Tongue (tissue), 3 donors: ENCODE measurements at places on chromosomes 3 and 15.
A peak's percentile ranks its signal among the peaks of the same experiment; 100 is the strongest.

- no peak for DNase-seq
These were observed 120.1 kb upstream of the THBS1 start for GRCh38 chr15:39460748-39461147.

DNA sequence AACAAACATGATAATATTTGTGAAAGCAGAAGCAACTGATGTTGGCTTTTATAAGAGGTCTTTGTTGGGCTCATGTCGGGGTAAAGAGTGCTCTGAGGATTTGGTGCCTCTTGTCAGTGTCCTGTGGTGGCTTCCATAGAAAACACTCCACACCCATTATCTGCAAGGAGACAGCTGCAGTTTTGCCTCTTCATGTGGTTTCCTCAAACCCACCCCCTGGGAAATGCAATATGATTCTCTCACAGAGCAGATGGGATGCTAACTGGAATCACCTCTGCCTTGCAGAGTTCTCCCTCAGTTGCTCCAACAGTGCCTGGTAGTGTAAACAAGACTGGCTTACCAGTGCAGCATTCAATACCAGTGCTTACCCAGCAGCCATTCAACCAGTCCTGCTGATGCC, 771.4 kb upstream of the CFAP20DC start:
- DNase-seq = no peak

DNA sequence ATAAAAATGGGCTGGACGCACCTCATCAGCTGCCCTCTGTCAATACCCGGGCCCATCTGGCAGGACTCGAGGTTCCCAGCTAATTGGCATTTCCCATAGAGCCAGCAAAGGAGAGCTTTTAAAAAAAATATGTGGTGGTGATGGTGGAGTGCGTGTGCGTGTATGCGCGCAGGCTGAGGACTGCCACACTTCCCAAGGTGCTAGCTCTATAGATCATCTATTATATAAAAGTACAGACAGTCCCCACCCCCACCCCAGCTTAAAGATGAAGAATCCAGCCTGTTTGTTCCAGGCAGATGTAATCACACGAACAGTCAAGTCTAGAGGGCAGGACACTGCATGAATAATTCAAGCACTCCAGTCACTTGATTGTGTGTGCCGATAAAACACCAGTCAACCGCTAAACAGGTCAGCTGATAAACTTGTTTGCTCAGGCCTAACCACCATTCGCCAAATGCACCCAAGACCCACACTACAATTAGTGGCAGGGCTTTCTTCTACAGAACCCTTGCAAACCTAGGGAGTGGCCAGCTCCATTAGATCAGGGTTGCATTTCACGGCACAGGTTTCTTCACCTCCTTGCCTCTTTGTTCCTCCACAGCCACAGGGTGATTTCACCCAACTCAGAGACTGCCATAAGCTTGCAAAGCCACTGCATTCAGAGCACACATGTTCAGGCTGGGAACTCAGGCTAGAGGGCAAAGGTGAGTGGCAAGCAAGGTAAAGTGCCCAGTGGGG, 5.8 kb downstream of the TLE3 start:
- DNase-seq = peak; percentile 31

DNA sequence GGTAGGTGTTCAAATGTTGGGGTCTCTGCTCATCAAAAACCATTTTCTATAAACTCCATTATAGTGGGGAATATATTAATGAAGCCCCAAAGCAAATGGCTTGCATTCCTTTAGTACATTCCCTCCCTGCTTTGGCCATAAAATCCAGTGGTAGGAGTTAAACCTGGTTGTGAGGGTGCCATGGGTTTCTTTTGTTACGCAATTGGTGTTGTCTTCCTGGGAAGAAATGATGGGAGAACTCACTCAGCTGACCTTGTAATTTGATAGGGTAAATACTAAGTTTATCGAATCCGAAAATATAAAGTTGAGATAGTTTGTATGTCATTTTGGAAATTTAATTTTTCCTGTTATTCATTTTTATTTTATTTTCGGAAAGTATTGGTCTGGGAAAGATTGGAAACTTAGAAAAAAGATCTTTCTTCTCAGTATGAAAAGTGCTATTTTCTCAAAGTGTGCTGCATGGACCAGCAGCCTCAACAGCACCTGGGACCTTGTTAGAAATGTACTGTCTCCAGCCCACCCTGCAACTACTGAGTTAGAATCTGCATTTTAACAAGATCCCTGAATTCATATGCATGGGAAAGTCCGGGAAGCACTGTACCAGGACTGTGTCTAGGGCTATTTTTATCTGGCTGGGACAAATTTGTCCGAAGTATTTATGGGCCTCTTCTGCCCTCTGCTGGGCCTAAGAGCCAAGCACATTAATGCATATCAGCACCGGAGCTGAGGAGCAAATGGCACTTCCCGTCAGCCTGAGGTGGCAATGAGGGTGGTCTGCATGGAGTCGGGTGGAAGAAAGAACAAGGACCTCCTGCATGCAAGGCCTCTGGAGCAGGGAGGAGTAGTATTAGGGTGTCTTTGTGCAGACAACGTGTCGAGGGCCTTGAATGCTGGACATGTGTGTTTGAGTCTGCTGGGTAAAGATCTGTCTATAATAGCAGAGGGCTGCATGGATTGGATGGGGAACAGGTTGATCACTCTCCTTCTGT, 54.7 kb downstream of the FAM81A start:
- peak; percentile 87 for DNase-seq

DNA sequence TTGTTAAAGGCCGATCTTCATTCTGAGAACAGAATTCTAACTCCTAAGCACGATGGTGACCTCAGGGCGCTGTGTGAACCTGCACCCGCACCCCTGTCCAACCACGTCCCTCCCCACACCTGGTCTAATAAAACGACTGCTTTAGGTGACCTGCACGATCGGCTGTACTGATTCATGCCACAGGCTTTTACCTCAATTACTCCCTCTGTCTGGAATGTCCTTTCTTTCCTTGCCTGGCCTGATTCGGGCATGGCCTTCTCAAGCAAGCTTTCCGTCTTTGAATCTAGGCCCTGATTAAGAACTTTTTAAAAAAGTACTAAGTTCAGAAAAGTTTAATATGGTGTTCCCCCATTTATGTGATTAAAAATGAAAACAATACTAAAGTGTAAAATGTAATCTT, 842 bp upstream of the U2SURP start:
- DNase-seq = no peak

DNA sequence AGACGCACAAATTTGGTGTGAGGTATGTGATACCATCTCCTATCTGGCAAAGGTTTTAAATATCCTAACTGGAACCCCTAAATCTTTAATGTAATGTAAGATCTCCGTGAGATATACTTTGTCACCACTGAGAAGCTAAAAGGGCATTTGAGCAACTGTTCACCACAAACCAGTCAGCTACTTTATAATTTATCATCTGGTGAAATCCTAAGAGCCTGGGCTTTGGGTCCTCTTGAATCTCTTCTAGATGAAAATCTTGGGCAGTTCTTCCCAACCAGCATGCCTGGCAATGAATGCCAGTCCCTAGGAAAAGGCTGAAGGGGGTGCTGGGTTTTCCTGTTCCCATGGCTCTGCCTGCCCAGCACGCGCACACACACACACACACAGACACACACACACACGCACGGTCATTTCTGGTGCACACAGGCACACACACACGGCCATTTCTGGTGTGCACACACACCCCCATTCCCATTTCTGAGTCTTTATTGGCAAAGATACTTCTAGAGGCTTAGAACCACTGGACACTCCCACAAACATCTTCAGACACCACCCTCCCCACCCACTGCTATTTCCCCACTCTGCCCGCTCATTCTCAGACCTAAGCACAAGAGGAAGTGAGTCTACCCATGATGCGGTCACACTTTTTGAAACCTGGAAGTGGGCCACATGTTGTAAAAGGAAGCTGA, 72.6 kb downstream of the MYO1E start:
- peak; percentile 62 for DNase-seq

DNA sequence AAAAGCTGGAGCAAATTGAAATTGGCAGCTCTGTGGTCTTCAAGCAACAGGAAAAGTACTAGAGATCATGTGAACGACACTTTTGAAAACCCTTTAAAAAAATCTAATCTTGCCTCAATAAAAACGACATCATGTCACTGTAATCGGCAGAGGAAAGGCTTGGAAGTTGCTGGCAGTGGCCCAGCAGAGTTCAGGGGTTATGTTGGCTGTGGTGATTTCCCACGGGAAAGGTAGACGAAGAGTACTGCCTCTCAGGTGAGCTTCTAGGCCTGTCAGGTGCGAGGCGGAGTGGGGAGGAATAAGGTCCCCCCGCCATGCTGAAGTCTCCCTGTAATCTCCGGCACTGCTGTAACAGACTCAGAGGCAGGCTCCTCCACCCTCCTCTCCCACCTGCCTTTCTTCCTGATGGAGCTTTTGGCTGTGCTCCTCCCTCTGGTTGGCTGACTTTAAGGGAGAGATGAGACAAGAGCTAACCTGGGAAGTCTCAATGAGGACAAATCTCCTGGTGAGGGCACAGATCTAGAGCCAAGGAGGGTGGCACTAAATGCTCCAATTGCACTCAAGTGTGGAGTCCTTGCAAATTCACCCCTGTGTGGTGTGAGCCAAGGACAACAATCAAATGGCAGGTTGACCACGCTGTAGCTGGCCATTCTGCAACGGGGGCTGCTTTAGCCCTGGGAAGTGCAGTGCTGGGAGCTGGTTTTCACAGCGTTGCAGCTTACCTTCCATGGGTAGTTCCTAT, 18.7 kb upstream of the HES1 start:
- no peak for DNase-seq

- DNase-seq = no peak
These were observed 77.0 kb downstream of the KLF13 start for GRCh38 chr15:31403606-31404005.

DNA sequence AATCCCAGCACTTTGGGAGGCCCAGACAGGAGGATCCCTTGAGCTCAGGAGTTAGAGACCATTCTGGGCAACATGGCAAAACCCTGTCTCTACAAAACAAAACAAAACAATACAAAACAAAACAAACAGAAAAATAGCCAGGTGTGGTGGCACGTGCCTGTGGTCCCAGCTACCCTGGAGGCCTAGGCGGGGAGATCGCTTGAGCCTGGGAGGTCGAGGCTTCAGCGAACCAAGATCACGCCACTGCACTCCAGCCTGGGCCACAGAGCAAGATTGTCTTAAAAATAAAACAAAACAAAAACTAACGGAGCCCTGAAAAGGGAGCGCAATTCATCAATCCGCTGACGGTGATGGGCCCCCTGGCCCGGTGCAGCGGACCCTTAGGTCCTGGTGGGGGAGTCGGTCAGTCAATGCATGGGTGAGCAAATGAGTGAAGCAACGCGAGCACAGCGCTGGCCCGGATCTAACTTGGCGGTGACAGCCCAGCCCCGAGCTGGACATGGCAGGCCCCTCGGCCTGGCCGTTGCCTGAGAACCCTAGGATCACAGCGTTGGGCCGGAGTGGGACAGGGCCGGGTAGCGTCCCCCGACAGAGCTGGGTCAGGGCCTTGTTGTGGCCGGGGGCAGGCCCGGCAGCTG, 52.4 kb upstream of the BLM start:
- peak; percentile 60 for DNase-seq

GRCh38 chr3:152356870-152357276, 88.1 kb downstream of the MBNL1 start:
- no peak for DNase-seq

- DNase-seq = no peak
These were observed 351.9 kb downstream of the LSAMP start for GRCh38 chr3:116093374-116093773.

DNA sequence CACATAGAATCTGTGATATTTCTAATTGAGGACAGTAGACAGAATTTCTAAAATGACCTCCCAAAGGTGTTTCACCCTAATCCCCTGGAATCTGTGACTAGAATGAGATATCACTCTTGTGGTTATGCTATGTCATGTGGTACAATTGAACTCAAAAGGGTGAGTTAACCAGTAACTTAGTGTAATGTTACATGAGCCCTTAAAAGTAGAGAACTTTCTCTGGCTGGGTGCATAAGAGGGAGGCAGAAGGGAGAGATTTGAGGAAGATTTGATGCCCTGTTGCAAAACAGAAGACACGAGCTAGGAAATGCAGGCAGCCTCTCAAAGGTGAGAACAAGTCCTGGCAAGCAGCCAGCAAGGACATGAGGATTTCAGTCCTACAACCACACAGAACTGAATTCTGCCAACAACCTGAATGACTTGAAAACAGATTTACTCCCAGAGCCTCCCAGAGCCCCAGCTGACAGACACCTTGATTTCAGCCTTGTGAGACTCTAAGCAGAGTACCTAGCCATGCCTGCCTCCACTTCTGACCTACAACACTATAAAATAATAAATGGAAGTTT, 160.3 kb downstream of the MTHFS start:
- no peak for DNase-seq

- DNase-seq = peak; percentile 30
These were observed 303.9 kb downstream of the GAP43 start for GRCh38 chr3:115927197-115927596.

- DNase-seq = peak; percentile 96
These were observed 18.1 kb downstream of the H1-8 start for GRCh38 chr3:129560911-129561594.

DNA sequence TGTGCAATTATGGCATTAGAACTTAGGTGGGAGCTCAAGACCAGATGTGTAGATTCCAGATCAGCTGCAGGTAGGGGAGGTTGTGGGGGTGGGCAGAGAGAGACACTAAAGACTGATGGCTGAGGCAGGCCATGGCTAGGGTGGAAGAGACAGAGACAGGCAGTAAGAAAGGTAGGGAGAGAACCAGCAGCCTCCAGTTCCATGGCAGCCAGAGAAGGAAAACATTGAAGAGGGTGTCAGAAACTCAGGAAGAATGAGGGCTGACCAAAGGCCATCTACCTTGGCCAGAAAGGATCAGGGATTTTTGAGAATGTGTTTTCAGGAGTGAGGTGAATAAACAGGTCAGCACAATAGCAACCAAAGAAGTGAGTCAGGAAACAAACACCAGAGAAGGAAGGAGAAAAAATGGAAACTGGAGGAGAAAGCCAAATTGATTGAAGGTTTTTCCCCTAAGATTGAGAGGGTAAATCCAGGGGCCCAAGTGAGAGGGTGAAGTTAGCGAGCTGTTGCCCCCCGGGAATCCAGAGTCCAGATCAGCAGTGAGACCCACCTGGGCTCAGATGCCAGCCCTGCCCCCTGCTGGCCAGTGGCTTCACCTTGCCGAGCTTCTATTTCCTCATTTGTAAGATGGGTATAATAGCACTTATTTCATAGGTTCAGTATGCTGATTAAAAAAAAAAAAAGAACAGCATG, 41.0 kb downstream of the ABHD2 start:
- no peak for DNase-seq

DNA sequence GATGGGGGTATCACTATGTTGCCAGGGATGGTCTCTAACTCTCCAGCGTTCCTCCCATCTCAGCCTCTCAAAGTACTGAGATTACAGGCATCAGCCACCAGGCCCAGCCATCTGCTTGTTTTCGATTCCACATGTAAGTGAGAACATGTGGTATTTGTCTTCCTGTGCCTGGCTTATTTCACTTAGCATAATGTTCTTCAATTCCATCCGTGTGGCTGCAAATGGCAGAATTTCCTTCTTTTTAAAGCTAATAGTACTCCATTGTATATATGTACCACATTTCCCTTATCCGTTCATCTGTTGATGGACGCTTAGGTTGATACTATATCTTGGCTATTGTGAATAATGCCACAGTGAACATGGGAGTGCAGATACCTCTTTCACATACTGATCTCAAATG, 70.6 kb downstream of the ASB7 start:
- DNase-seq = no peak

DNA sequence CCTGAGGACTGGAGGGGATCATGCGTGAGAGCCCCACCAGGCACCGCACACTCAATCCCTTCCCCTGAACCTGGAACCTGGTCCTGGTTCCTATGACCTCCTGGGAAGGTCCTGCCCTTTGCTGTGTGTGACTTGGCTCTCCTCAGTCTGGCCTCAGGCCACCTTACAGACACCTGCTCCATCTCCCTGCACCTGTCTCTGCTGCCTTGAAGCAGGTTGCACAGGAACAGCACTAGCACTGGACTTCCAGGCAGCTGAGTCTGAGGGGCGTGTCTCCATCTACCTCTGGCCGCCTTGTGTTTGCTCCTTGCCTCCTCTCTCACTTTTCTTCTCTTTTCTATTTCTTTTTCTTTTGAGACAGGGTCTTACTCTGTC, 15.4 kb downstream of the PSTPIP1 start:
- DNase-seq = no peak
